Putamen (tissue), 1 donor: ENCODE measurements at places on chromosomes 1 and 21.

GRCh38 chr1:153685544-153686340, 7.3 kb downstream of the NPR1 start:
- DNase-seq: no peak

- DNase-seq: no peak
These were observed 26.1 kb downstream of the ARMH1 start for GRCh38 chr1:44700573-44700972.

GRCh38 chr1:104720741-104721140, 971.0 kb downstream of the AMY1C start:
- no peak for DNase-seq

GRCh38 chr1:184492536-184492935, 105.7 kb downstream of the C1orf21 start:
- DNase-seq: no peak

DNA sequence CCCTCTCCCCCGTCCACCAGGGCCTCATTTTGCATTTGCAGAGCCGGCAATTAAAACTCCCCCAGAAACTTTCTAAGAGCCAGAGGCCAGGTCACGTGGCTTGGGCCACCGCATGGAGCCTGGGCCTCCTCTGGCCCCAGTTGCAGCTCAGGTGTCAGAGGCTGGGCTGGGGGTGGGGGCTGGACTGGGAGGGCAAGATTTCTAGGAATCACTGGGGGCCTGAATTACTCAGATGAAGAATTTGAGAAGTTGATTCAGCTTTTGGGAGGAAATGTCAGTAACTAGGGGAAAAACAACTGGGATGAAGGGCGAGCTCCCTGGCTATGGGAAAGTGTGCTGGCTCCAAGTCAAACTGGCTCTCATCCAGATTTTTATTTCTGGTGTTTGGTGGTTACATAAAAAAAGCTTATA, 151.0 kb downstream of the CDC7 start:
- no peak for DNase-seq

DNA sequence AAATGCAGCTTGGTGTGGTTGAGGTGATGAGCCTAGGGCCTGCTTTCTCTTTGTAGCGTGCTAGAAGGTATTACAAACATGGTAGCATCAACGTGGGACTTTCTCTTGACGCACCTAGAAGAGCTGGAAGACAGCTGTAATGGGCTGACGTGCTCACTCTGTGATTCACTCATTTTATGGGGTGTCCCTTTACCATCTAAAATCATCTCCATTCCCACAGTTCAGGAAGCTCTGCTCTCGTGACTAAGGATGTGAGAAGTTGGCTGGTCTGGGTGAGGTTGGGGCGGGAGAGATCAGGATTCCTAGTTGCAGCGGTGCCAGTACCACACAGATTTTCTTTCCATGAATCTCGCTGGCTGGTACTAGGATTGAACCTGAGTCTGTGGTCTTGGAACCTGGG, 4.2 kb downstream of the HTR6 start:
- DNase-seq: no peak

- DNase-seq: peak; percentile 26
These were observed 72.3 kb upstream of the ACTRT2 start for GRCh38 chr1:2948751-2949680.

GRCh38 chr1:245126530-245126929, 28.3 kb upstream of the KIF26B start:
- no peak for DNase-seq

GRCh38 chr1:56056438-56057287, 522.7 kb downstream of the PLPP3 start:
- no peak for DNase-seq

GRCh38 chr1:54397090-54397591, 9.1 kb downstream of the SSBP3 start:
- DNase-seq: no peak

DNA sequence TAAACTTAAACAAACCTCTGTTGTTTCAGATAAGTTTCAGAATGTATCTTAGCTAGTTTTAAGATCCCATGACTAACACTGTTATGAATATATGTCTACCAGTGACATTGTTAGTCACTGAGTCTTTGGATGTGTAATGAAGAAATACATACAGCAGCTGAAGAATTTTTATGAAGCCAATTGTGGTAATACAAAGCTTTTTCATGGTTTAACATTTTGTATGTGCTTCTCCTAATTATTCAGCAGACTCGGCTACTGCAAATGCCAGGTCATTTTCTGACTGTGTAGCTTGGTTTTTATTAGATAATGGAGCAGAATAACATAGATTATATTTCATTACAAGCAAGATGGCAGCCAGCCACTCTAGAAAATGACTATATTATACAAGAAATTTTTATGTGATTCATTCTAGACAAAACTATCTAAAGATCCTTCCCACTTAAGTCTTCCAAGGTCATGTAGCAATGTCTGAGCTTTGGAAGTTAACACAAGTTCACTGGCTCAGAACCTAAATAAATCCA, 147.8 kb downstream of the TNFSF18 start:
- DNase-seq: no peak

DNA sequence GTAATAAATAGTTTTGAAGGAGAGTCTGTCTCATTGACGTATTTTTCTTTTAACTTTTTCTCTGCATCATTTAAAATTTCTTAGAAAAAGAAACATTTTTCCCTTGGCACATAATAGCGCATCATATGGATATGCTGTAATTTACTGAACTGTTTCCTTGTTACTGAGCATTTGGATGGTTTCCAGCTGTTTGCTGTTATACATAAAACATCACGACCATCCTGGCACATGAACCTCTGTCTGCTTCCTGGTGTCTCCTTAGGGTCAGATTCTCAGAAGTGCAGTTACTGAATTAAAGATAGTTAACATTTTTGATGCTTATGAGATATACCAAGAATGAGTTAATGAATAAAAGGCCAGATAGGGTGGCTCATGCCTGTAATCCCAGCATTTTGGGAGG, 67.2 kb downstream of the BACE2 start:
- no peak for DNase-seq

DNA sequence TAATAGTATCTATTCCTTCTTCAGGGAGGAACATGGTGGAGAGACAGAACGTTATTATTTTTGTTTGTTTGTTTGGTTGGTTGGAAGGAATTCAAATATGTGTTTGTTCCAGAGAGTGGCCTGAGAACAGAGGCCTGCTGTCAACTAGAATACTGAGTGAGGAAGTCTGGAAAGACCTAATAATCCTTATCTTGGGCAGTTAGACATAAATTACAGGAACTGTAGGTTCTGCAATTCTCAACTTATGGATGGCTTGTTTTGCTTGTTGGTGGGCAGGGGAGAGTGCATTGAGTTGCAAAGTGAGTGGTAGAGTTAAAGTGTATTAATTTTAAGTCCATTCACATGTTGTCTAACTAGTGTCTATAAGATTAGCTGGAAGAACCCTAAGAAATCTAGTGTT, 197.6 kb downstream of the BACH1 start:
- no peak for DNase-seq

GRCh38 chr1:58412071-58412580, 134.4 kb downstream of the OMA1 start:
- no peak for DNase-seq

DNA sequence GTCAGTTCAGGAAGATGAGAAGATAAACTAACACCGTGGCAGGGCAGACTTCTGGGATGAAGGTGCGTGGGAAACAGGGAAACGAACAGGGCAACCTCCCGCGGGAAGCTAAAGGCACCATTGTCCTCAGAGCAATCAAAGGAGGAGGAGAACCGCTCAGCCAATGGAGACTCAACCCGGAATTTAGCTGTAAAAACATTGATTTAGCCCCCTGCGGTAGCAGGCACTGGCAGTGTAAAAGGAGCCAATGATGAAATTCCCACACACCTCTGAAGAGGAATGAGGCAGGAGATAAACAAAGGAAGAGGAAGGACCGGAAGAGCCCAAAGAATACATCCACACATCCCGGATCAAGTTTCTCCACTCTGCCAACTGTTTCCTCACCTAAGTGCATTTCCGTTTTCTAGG, 19.5 kb downstream of the HLCS start:
- DNase-seq: no peak

- DNase-seq: no peak
These were observed 57.0 kb downstream of the DISP3 start for GRCh38 chr1:11535761-11536572.

GRCh38 chr1:245225322-245226202, 70.8 kb downstream of the KIF26B start:
- no peak for DNase-seq

GRCh38 chr1:161966067-161966466, 57.6 kb downstream of the OLFML2B start:
- DNase-seq: no peak

DNA sequence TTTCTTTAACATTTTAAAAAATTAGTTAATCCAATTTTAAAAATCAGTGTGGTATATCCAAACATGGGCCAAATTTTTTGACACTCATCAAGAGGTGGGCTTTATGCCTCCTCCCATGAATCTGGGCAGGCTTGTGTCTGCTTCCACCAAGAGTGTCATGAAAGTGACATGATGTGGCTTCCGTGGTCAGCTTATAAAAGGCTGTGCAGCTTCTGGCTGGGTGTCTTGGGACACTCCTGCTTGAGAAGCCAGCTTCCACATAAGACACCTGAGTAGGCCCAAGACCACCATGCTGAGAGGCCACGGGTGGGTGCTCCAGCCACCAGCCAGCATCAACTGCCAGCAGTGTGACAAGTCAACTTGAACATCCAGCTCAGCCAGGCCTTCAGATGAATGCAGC, 74.3 kb upstream of the RUNX3 start:
- no peak for DNase-seq

- DNase-seq: no peak
These were observed 1059.5 kb upstream of the ADGRL4 start for GRCh38 chr1:80066060-80066459.

GRCh38 chr1:183769956-183770815, 34.7 kb upstream of the RGL1 start:
- no peak for DNase-seq

- DNase-seq: no peak
These were observed 20.5 kb upstream of the LRRC39 start for GRCh38 chr1:100198596-100198995.

- no peak for DNase-seq
These were observed 40.4 kb downstream of the KIF21B start for GRCh38 chr1:200983035-200983561.

GRCh38 chr1:119453021-119453420, 38.1 kb downstream of the HSD3B2 start:
- no peak for DNase-seq

DNA sequence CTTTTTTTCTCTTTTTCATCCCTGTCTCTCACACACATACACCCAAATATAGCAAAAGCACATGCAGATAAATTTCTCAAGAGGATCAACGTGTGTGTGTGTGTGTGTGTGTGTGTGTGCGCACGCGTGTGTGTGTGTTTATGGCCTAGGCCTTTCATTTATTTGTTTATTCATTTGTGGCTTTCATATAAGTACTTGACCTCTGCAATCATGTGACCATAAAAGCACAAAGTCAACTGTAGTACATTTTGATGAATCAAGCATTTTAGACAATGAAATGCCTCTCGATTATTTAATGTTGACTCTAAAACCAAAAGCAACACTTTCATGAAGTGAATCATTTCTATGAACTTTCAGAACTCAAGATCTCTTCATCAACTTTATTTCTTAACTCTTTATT, 194.1 kb upstream of the ADGRL2 start:
- DNase-seq: no peak

- DNase-seq: no peak
These were observed 36.6 kb upstream of the TMEM51 start for GRCh38 chr1:15116966-15117365.

- DNase-seq: no peak
These were observed 47.4 kb downstream of the ACTN2 start for GRCh38 chr1:236733653-236734052.

- DNase-seq: no peak
These were observed 34.6 kb upstream of the GRIK3 start for GRCh38 chr1:37068897-37069296.

GRCh38 chr1:233945573-233945972, 41.1 kb downstream of the SLC35F3 start:
- DNase-seq: no peak

- no peak for DNase-seq
These were observed 123.5 kb upstream of the HOOK1 start for GRCh38 chr1:59691261-59691660.

DNA sequence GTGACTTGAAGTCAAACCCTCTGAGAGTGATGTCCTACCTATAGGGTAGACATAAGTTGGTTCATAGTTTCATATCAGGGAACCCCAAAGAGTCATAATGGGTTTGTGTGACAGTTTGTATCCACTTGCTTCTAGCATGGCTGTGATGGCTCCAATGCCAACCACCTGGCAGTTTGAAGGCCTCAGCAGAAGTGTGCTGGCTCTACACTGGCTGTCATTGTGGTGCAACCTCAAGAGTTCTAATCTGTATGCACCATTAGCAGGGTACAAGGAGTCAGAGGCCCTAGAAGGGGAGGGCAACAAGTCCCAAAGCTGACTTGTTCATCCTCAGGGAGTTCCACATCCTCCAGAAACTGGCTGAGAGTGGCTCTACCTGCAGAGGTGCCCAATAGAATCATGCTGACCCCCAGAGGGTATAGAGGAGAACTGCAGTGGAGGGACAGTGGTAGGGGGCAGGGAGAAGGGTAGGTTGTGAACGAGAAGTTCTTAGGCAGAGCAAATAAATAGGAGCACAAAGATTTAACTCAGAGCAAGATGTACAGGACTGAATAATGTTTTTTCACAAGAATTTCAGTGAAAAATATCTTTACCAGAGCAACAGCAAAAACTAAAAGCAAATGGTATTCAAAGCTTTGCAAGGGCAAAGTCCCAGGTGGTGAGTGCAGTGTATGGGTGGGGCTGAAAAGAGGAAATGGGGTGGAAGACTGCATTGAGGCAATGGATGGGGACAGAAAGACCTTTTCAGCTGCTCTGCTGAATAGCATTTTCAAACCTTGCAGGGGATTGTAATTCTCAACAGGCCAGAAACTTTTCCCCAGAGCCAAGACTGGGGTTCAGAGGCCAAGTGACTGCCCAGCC, 3.2 kb downstream of the FCRL2 start:
- DNase-seq: no peak

GRCh38 chr1:212852105-212852688, 4.7 kb upstream of the SPATA45 start:
- DNase-seq: no peak

- DNase-seq: peak; percentile 71
These were observed 46.8 kb upstream of the WASF2 start for GRCh38 chr1:27536767-27537166.

DNA sequence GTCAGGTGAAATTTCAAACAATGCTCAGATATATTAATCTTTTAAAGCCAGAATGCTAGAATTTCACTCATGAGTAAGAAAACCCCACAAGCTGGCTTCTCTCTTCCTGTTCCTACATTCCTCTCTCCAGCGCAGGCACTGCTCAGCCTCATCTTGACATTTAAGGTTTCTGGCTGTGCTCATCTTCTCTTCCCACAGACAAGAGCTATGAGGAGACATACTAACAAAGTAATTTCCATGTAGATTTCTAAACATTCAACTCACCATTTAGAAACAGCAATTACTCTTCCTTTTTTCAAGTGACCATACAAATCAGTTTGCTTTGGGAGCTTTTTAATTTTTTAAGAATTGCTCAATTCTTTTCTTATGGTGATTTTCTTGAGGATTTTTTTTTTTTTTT, 7.8 kb upstream of the LRRC8D start:
- no peak for DNase-seq

GRCh38 chr1:111279144-111279543, 11.5 kb upstream of the CHIA start:
- DNase-seq: no peak
